ENCODE measurements at places on chromosomes 1 and 21. TPM values are rescaled to one million over a fixed set of nuclear protein-coding genes. Genes with fewer than 3 reads are reported as not detected.

DNA sequence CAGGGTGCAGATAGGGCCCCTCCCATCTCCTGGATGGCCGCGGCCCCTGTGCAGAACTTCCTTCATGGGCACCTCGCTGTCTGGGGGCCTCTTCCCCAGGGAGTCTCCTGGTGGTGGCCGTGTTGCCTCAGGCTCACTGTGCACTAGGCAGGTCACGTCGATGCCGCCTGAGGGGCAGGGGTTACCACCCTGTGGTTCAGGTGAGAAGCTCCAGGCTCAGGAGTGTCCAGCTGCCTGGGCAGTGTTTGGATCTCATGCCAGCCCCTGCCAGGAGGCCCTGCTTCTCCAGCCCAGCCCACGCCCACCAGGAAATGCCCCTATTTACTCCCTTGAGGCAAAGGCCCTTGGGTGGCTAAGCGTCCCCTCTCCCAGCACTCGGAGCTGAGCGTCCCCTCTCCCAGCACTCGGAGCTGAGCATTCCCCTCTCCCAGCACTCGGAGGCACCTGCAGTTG lies 2.1 kb downstream of the ITGB2 start:
- DNase-seq: no peak

The OR2T29 gene
- not detected for polyA plus RNA-seq

The OR6N1 gene
- not detected for polyA plus RNA-seq

DNA sequence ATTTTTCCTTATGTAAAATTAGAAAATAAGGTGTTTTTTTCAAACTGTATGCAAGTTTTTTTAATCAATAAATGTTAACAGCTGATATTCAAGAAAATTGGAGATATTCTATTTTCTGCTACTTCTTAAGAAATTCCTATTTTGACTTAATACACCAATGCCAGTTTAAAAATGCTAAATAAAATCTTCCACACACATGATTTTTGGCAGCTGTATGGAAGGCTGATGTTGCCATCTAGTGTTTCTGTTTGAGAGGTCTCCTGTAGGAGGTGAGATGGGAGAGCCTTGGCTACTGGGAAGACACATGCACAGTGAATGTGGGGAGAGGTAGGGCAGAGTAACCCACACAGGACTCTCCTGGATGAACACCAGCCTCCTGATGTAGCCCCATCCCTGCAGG lies 29.2 kb upstream of the OR2B11 start:
- DNase-seq: no peak

DNA sequence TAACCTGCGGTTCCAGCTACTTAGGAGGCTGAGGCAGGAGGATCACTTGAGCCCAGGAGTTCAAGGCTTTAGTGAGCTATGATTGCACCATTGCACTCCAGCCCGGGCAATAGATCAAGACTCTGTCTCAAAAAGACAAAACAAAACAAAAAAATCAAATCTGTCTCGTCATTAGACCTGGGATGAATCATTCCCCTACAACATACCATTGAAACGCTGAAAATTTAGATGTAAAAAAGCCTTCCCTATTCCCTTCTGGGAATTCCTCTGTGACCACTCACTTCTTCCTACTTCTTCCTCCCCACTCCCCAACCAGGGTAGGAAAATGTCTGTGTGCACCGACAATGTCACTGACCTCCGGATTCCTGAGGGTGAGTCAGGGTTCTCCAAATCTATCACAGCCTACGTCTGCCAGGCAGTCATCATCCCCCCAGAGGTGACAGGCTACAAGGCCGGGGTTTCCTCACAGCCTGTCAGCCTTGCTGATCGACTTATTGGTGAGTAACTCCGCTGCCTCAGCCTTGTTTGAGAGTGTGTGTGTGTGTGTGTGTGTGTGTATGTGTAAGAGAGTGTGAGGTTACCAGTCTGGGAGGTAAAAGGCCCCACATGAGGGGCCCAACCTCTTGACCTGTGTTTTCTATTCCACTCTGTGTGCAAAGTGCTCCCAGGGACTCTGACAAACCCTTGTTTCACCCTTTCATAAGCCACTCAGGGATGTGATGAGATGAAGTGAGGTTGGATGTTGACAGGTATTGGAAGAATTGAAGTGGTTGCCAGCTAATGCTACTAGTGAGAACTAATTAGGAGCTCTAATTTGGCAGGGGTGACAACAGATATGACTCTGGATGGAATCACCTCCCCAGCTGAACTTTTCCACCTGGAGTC lies 16.3 kb upstream of the SARS1 start:
- no peak for DNase-seq

The LEPR gene
- 2.6 TPM for polyA plus RNA-seq
